ENCODE measurements at places on chromosomes 3 and 15.

GRCh38 chr3:146396792-146397191, 72.6 kb downstream of the PLSCR2 start:
- DNase-seq, result no peak

DNA sequence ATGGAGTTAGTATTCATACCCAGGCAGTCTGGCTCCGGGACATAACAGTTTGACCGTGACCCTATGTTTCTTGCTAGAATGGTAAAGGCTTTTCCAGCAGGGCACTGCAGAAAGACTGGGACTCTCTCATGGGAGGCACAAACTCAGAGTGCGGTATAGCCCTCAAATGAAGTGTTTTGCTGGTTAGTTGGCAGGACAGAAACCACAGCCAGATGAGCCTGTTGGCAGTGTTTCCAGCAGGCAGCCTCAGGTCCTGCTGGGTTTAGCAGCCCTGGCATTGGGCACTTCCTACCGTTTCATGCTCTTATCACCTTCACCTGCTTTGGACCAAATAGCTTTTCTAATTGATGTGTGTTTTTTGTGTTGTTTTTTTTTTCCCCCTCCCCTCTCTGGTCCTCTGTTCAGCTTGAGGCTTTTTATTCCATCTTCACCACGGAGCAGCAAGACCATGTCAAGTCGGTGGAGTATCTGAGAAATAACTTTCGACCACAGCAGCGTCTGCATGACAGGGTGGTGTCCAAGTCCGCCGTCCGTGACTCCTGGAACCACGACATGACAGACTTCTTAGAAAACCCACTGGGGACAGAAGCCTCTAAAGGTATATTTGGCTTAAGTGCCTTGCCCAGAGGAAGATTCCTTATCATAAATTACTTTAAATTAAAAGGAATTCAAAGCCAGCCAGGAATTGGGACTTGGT, 205.6 kb downstream of the FEZF2 start:
- no peak for DNase-seq

- no peak for DNase-seq
These were observed 540 bp upstream of the RSRC1 start for GRCh38 chr3:158109295-158109803.

DNA sequence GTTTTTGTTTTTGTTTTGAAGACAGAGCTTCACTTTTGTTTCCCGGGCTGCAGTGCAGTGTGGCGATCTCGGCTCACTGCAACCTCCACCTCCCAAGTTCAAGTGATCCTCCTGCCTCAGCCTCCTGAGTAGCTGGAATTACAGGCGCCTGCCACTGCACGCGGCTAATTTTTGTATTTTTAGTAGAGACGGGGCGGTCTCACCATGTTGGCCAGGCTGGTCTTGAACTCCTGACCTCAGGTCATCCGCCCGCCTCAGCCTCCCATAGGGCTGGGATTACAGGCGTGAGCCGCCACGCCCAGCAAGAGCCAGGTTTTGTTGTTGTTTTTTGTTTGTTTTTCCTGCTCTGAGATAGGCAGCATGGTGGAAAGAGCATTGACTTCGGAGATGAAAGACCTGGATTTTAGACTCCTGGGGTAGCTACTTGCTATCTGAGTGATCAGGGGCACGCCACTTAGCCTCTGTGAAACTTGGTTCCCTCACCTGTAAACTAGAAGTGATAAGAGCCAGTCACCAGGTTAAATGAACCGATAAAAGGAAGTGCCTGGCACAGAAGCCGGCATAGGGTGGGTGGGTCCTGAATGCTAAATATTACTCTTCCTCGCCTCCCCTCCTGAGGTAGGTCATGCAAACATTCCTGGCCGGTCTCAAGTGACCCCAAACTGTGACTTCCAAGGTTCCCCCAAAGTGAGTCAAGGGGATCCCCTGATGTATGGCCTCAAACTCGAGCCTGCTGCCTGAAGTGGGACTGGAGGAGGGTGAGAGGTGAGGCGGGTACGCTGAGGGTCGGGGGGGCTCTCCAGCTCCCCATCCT, 62.9 kb upstream of the MCF2L2 start:
- DNase-seq, result no peak

GRCh38 chr3:142896201-142896755, 7.4 kb upstream of the PCOLCE2 start:
- no peak for DNase-seq

DNA sequence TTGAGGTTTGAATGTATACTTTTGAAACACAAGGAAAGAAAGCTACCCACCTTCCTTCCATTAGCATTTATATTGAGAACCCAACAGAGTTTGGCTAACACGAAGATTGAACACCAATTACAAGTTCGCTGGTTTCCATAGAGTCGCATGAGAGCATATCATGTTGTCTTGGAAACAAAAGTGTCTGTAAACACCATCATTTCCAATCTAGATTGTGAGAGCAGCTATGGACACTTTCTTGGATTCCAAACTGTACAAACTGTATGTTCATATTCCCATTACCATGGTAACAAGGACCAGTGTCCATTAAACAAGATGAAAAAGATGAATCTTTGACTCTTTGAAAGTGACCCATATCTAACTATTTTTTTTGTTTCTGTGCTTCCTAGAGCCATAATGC, 529.9 kb upstream of the ROBO1 start:
- no peak for DNase-seq

GRCh38 chr3:98930413-98930812, 28.9 kb upstream of the DCBLD2 start:
- no peak for DNase-seq

DNA sequence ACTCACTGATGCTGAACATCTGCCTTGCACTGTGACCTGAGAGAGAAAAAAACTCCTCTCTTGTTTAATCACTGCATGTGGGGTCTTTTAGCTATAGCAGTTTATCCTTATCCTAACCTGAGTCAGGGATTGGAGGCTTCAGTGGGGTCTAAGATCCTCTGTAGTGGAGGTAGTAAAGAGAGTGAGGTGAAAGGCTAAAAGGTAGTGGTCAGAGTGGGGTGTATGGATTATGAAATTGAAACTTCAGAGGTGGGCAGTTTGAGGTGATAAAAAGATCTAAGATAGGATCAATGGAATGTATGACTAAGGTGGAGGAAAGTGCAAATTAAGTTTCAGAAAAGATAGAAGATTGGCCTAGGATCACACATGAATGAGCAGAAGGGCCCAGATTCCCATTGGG, 36.5 kb downstream of the DET1 start:
- no peak for DNase-seq

DNA sequence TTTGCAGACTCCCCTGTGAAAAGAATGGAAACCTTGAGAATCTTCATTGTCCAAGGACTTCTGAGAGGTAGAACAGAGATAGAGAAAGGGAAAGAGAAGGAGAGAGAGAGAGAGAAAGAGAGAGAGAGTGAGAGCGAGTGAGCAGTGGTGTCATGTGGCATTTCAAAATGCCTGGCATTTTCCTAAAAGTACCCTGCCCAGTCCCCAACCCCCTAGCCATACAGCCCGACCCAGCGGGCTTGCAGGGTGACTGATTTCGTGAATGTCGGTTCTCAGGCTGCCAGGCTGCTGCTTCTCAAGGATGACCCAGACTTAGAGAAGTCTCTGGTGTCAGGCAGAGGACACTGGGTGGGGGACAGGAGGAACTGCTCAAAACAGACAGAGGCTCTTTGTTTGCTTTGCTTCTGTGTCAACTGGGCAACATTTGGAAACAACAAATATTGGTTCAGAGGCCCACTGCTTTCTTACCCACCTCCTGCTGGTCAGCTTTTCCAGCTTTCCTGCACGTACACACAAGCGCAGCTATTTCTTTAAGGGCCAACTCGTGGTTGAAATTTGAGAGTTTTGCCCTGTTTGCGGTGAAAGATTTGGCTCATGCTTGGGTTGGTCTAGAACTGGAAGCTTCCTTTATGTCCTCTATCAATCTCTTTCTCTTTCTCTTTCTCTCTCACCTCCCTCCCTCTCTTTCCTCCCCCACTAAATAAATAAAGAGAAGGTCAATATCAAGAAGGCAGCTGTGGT, 3.7 kb upstream of the TF start:
- no peak for DNase-seq

GRCh38 chr15:40087068-40087810, 21.4 kb downstream of the BMF start:
- DNase-seq, result no peak

- DNase-seq, result no peak
These were observed 1.3 kb upstream of the PLA1A start for GRCh38 chr3:119596398-119596797.

- DNase-seq, result no peak
These were observed 18.1 kb downstream of the H1-8 start for GRCh38 chr3:129560911-129561594.

- DNase-seq, result no peak
These were observed 339.0 kb upstream of the WNT5A start for GRCh38 chr3:55826097-55826496.

DNA sequence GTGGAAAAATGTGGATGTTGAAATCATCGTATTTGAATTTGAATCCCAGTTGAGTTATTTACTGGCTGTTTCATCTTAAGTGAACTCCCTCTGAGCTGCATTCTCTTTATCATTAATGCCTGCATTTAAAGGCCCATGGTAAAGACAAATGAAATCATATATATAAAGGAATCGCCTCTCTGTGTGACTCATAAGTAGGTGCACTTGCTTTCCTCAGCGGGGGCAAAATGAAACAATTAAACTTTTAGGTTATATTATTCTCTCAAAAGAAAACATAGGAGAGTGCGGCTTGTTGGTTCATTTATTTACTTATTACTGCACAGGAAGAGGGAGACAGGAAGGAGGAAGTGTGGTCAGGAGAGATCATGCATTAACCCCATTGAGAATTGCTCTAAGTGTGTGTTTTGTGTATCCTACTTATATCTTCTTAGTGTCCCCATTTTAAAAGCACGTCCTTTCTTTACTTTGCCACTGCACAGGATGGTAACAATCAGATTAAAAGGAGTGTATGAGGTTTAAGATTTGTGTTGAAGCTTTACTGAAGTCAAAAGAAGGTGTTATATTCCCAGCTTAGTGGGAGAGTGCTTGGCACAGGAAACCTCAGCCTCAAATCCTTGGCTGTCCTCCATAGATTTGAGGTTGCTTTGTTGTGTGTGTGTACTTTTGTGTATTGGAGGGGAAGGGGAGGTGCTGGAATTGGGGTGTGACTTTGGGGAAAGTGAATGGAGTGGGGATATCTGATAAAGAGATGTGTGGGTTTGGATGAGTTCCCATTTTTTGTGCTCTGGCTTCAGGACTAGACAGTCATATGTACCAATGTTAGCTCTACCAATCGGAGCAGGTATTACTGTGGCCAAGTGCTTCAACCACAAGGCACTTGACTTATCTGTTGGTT, 595.8 kb upstream of the NR2F2 start:
- DNase-seq, result no peak

GRCh38 chr3:171480526-171480925, 20.3 kb upstream of the TNIK start:
- DNase-seq, result no peak

DNA sequence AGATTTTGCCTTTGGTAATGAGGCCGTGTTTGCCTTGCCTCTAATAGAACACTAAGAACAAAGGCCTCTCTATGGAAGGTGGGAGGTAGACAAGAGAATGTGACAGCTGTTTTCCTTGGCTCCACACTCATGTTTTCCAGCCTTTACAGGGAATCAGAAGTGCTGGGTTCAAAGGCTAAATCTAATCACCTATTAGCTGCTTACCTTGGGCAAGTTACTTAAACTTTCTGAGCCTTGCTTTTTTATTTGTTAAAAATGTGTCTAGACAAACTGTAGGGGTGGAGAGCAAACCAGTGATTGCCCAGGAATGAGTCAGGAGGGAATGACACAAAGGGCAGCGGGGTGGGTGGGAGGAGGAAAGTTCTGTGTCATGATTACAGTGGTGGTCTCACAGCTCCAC, 179.0 kb downstream of the P3H2 start:
- no peak for DNase-seq

DNA sequence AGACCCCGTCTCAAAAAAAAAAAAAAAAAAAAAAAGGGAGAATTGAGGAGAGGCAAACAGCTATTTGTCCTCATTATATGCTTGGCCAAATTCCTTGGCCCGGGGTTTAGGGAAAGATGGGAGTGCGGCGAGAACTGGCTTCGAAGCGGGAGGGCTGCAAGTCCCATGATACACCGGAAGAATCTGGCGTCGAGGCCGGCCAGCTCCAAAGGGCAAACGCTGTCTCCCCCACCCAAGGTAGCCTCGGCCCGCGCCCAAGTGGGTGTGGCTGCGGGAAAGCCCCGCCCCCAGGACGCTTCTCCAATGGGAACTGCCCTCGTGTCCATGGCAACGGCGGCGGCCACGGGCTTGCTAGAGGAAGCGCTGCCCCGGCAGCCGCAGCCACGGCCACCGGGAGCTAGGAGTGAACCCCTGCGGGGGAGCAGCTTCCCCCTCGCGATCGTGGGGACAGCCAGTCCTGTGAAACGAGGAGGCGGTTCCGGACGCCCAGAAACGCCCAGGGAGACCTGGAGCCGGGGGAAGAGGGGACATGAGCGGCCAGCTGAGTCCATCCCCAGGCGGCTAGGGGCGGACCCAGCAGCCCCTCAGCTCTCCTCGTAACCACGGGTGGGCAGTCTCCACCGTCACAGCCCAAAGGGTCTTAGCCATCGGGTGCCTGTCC, at the start of gene TTLL13:
Gene TTLL13, plus strand, starts transcription at position 354 of the 661 bp plus-strand sequence. CDS start 1,075 bp downstream, outside the sequence.
- DNase-seq, result peak; percentile 68

GRCh38 chr3:168427835-168428475, 332.2 kb upstream of the GOLIM4 start:
- no peak for DNase-seq

DNA sequence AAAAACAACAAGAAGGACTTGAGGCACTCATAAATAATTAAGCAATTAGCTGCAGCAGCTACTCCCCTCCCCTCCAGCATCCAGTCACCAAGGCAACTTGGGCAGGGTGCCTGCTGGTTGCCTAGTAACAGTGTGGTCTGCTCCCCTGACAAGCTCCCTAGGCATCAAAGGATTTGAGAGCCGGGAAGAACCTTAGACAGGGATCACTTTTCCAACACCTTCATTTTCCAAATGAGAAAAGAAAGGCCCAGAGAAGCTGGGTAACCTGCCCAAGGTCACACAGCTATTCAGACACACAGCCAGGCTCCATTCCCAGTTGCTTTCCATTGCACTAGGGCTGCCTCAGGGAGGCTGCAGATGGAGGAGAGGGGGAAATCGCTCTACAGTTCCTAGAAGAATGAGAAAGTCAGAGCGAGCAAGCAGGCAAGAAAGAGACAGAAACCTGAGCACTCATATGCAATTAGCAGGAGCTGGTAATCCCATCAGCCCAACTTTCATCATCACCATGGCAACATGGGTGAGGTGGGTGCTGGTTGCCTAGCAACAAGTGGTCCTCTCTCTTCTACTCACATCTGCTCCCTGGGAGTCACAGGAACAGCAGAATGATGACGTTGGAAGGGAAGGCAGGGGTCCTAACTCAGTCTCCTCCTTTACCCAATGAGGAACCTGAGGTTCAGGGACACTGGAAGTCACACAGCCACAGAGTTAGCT, 3.6 kb upstream of the EIF4E3 start:
- no peak for DNase-seq

Measured in activated T-cell treated with anti-CD3 and anti-CD28 coated beads for 1 hour (primary cell).